ENCODE measurements at places on chromosomes 12 and 14. TPM values are rescaled to one million over a fixed set of nuclear protein-coding genes. Genes with fewer than 3 reads are reported as not detected.

DNA sequence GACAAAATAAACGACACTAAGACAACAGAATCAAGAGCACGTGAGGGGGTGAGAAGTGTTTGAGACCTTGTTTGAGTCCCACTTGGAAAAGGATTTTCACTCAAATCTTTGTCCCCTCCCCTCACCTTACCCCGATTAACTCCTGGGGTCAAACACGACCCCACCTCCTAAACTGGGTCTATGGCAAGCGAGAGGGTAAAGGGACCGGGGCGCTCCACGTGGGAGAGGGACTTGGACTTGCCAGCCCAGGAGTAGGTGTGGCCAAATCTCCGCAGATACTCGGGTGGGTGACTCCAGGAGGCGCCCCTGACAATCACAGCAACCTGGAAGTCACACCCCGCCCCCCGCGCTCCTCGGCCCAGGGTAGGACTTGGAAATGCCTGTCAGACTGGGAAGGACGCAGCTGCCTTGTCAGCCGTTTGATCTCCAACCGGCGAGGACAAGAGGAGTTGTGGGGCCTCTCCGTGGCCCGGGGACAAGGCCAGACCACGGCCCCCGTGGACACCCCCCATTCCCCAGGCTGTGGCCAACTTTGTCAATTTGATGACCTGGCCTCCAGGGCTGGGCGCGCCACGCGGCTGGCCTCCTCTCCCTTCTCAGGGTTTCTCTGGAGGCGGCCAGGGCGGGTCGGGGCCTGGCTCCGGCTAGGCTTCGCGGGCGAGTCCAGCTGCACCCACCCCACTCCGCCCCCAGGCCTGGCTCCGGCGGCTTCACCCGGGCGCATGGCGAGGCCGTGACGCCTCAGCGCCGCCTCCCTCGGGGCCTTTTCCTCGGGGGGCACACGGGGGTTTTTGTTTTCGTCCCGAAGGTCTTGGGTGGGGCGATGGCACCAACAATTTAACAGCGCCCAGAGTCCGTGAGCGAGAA, 1.1 kb upstream of the BCL11B start:
- no peak overlapping the region for H3K27ac ChIP-seq
- H3K4me3 ChIP-seq: no peak overlapping the region
- no peak for DNase-seq

GRCh38 chr12:111462210-111462769, 56.6 kb downstream of the SH2B3 start:
- H3K36me3 ChIP-seq: peaks cover 2% of the 10 kb centered on the region
- no peak for DNase-seq
- no peaks in the 10 kb centered on the region for H3K27me3 ChIP-seq
- no peak overlapping the region for H3K4me3 ChIP-seq

DNA sequence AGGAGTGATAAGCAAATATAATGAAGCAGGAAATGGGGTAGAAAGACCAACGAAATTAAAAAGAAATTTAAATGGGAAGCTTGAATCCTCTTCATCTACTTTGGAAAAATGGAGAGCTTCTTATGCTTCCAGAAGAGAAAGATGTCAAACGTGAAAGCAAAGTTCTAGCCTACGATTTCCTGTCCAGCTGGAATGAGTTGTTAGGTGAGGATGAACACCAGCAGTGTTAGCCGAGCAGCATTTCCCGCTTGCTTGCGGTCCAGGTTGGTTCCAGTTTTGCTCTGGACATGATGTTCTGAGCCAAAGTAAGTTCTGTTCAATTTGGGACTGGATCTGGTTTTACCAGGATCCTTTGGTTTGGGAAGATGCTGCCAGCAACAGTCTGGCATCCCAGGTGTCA, 78.9 kb downstream of the DACT1 start:
- H3K27ac ChIP-seq: no peak overlapping the region
- no peak for DNase-seq
- no peaks in the 10 kb centered on the region for H3K4me1 ChIP-seq

DNA sequence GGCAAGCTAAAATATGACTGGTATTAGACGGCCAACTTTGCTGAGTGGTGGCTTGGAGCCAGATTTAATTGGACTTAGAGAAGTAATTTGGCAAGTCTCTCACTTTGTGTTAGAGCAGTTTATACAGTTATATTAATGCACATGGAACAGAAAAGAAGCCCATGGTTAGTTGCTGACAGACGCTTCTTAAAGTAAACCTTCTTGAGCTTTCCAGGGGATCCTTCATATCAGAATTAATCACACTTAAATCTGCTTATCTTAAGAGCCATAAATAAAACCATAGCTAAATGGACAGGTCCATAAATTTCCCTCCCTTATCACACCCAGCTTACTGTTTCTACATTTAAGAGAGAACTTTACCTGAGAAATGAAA, 9.6 kb downstream of the GSG1 start:
- H3K36me3 ChIP-seq: no peaks in the 10 kb centered on the region
- H3K27ac ChIP-seq: no peak overlapping the region
- no peak overlapping the region for H3K4me3 ChIP-seq
- DNase-seq: no peak
- no peaks in the 10 kb centered on the region for H3K4me1 ChIP-seq

GRCh38 chr12:24617471-24617870, 331.4 kb downstream of the BCAT1 start:
- no peaks in the 10 kb centered on the region for H3K36me3 ChIP-seq
- no peak overlapping the region for H3K27ac ChIP-seq

- H3K36me3 ChIP-seq: peaks cover 21% of the 10 kb centered on the region
- H3K4me1 ChIP-seq: peaks cover 27% of the 10 kb centered on the region
- no peaks in the 10 kb centered on the region for H3K27me3 ChIP-seq
Measured at GRCh38 chr12:388541-389141, 479 bp downstream of the KDM5A start.

- no peaks in the 10 kb centered on the region for H3K36me3 ChIP-seq
- no peaks in the 10 kb centered on the region for H3K4me1 ChIP-seq
- H3K27ac ChIP-seq: no peak overlapping the region
- H3K4me3 ChIP-seq: no peak overlapping the region
- H3K27me3 ChIP-seq: no peaks in the 10 kb centered on the region
Measured at GRCh38 chr12:107594995-107595394, 90.6 kb upstream of the PWP1 start.

GRCh38 chr14:49931523-49931922, 38.6 kb downstream of the ARF6 start:
- H3K36me3 ChIP-seq: no peaks in the 10 kb centered on the region
- H3K27me3 ChIP-seq: no peaks in the 10 kb centered on the region
- no peak overlapping the region for H3K27ac ChIP-seq
- no peak overlapping the region for H3K4me3 ChIP-seq

DNA sequence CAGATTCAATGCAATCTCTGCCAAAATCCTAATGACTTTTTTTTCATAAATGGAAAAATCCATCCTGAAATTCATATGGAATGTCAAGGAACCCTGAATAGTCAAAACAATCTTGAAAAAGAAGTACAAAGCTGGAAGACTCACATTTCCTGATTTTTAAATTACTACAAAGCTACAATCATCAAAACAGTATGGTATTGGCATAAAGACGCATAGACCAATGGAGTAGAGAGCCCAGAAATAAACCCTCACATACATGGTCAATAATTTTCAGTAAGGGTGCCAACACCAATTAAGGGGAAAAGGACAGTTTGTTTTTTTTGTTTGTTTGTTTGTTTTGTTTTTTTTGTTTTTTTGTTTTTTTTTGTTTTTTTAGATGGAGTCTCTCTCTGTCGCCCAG, 4.6 kb upstream of the RD3L start:
- peaks cover 6% of the 10 kb centered on the region for H3K4me1 ChIP-seq
- no peak overlapping the region for H3K27ac ChIP-seq

- no peaks in the 10 kb centered on the region for H3K36me3 ChIP-seq
- peak overlapping the region; percentile 75 for H3K27ac ChIP-seq
- H3K27me3 ChIP-seq: no peaks in the 10 kb centered on the region
Measured at GRCh38 chr12:124864326-124864752, 675 bp upstream of the SCARB1 start.

KIF26A gene
- total RNA-seq: 2.7 TPM

KLRC1 gene
- total RNA-seq: 0.40 TPM

CSRP2 gene
- 6.9 TPM for total RNA-seq

DNA sequence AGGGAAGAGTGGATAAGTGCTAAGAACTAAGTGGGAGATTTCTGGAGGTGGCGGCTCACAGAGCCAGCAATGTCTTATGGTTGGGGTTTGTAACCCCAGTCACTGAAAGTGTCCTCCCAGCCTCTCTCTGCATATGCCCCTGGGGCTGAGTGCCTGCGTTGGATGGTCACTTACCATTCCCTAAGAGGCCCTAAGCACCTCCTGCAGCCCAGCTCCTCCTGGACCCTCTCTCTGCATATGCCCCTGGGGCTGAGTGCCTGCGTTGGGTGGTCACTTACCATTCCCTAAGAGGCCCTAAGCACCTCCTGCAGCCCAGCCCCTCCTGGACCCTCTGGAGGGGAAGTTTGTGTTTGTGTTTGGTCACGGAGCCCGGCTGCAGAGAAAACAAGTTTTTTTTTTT, 425.8 kb downstream of the TMEM121 start:
- H3K4me1 ChIP-seq: no peaks in the 10 kb centered on the region
- H3K27ac ChIP-seq: no peak overlapping the region
- H3K27me3 ChIP-seq: peaks cover 3% of the 10 kb centered on the region

SPRYD4 gene
- 3.5 TPM for total RNA-seq

MYF5 gene
- total RNA-seq: 2.3 TPM

- DNase-seq: no peak
- no peak overlapping the region for H3K4me3 ChIP-seq
- no peaks in the 10 kb centered on the region for H3K36me3 ChIP-seq
Measured at GRCh38 chr14:63901434-63902085, 48.8 kb downstream of the SYNE2 start.

- peaks cover 9% of the 10 kb centered on the region for H3K27me3 ChIP-seq
- H3K4me3 ChIP-seq: no peak overlapping the region
- no peak overlapping the region for H3K27ac ChIP-seq
- no peaks in the 10 kb centered on the region for H3K36me3 ChIP-seq
- no peak for DNase-seq
Measured at GRCh38 chr14:100673085-100673806, 53.4 kb upstream of the DLK1 start.

MIP gene
- total RNA-seq: not detected

- no peak for DNase-seq
- no peaks in the 10 kb centered on the region for H3K27me3 ChIP-seq
- peaks cover 88% of the 10 kb centered on the region for H3K36me3 ChIP-seq
- H3K4me1 ChIP-seq: peaks cover 11% of the 10 kb centered on the region
- H3K27ac ChIP-seq: no peak overlapping the region
Measured at GRCh38 chr14:99454246-99454645, 26.4 kb downstream of the SETD3 start.

DNA sequence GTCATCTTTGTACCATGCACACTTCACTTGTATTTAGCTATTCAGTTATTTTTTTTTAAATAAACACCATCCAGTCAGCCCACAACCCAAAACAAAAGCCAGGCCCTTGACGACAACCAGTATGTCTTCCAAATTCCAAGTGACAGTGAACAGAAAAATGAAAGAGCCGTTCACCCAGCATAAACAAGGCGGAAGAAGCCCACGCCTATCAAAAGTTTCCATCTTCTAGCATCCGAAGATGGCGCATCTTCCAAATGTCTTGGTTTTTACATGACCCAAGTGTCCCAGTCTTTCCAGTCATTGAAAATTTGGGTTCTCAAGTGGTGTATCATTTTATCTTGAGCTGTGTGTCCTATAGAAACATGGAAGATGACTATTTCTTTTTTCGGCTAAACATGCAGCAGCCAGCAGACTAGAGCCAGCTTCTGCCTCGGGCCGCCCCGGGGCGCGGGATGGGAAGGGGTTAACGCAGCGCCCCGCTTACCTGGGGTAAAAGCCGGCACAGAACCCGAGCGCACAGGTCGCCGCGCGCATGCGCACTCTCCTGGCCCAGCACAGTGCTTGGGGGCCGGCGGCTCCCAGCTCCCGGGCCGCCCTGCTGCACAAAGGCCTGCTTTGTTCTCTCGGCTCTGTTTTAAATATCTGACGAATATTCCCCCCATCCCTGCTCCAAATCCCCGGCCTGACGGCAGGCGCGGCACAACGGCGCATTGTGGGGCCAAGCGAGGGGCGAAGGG, 164.8 kb downstream of the ZFP36L1 start:
- no peak for DNase-seq
- H3K27ac ChIP-seq: no peak overlapping the region
- no peaks in the 10 kb centered on the region for H3K36me3 ChIP-seq
- no peaks in the 10 kb centered on the region for H3K27me3 ChIP-seq
- H3K4me3 ChIP-seq: no peak overlapping the region

DNA sequence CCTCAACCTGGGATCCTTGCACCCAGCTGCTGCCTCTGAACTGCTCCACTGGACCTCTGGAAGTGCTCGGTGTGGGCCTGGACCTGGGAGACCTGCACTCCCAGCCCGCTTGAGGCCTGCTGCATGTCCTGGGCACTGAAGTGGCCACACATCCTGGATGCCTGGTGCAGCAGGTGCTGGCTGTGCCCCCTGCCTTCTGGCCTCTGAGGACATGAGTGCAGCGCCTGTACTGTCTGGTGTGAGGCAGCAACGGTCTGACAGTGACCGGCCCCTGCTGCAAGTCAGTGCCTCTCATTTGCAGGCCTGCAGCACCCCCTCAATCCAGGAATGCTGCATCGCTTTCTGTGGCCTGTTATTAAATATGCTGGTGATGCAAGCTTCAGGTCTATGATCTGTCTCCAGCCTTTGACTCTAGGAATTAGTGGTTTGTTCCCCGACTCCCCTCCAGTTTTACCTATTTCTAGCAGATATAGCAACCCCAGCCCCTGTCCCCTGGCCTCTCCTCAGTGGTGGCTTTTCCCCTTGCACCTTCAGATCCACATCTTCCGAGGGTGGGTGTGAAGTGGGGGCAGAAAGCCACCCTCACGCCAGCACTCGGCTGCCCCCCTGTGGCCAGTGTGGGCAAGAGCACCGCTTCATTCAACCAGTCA, 3.6 kb downstream of the SMIM41 start:
- H3K4me1 ChIP-seq: peaks cover 49% of the 10 kb centered on the region
- no peak overlapping the region for H3K4me3 ChIP-seq
- peak overlapping the region; percentile 26 for H3K27ac ChIP-seq
- peaks cover 11% of the 10 kb centered on the region for H3K36me3 ChIP-seq
- H3K27me3 ChIP-seq: no peaks in the 10 kb centered on the region

DNA sequence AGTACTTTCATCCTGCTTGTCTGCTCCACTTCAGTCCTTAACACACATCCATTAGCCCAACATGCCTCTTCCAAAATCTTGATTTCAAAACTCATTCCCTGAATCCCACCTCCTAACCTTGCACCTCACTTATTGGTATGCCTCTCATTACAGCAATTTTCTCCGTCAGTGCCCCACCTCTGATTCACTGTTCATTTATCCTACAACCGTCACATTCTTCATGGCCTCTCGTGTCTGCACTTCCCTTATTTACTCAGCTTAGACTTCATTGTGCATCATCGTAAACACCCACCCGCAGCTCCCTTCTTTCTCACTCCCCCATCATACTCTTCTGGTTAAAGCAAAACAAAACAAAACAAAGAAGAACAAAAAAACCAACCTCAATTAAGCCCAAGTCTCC, 160.6 kb upstream of the HMGA2 start:
- no peak for DNase-seq
- no peak overlapping the region for H3K27ac ChIP-seq
- no peak overlapping the region for H3K4me3 ChIP-seq
- no peaks in the 10 kb centered on the region for H3K4me1 ChIP-seq
- H3K36me3 ChIP-seq: no peaks in the 10 kb centered on the region

- H3K27me3 ChIP-seq: no peaks in the 10 kb centered on the region
- no peak overlapping the region for H3K4me3 ChIP-seq
- no peak overlapping the region for H3K27ac ChIP-seq
- DNase-seq: no peak
Measured at GRCh38 chr12:71392521-71393145, 47.0 kb upstream of the LGR5 start.

LYZ gene
- total RNA-seq: 26.7 TPM

- H3K27ac ChIP-seq: no peak overlapping the region
- no peaks in the 10 kb centered on the region for H3K27me3 ChIP-seq
- H3K4me1 ChIP-seq: no peaks in the 10 kb centered on the region
- H3K4me3 ChIP-seq: no peak overlapping the region
- DNase-seq: no peak
Measured at GRCh38 chr14:95063391-95063790, 93.9 kb downstream of the DICER1 start.

ASB8 gene
- 158 TPM for total RNA-seq

DNAI7 gene
- not detected for total RNA-seq
